ENCODE measurements at places on chromosomes 16 and 17. TPM values are rescaled to one million over a fixed set of nuclear protein-coding genes. Genes with fewer than 3 reads are reported as not detected.

The MRPL28 gene
- total RNA-seq, result 125 TPM

The BANP gene
- 19.2 TPM for total RNA-seq

The SMIM36 gene
- total RNA-seq, result not detected

The HSPB9 gene
- not detected for total RNA-seq

The DNASE1L2 gene
- 0.77 TPM for total RNA-seq

The AXIN2 gene
- 0.95 TPM for total RNA-seq

Measured in A549 treated with CORT108297 at 1 μM for 4 hours (cell line).